ENCODE measurements at places on chromosomes 7 and 10. TPM values are rescaled to one million over a fixed set of nuclear protein-coding genes. Genes with fewer than 3 reads are reported as not detected.

The PIP gene
- not detected for polyA plus RNA-seq

The IGFBP3 gene
- polyA plus RNA-seq, result 0.16 TPM

The TMEM139 gene
- 1.2 TPM for polyA plus RNA-seq

The ZNF425 gene
- 1.4 TPM for polyA plus RNA-seq

The CYP3A7 gene
- polyA plus RNA-seq, result not detected

The FBH1 gene
- 107 TPM for polyA plus RNA-seq

The CDC14C gene
- not detected for polyA plus RNA-seq

DNA sequence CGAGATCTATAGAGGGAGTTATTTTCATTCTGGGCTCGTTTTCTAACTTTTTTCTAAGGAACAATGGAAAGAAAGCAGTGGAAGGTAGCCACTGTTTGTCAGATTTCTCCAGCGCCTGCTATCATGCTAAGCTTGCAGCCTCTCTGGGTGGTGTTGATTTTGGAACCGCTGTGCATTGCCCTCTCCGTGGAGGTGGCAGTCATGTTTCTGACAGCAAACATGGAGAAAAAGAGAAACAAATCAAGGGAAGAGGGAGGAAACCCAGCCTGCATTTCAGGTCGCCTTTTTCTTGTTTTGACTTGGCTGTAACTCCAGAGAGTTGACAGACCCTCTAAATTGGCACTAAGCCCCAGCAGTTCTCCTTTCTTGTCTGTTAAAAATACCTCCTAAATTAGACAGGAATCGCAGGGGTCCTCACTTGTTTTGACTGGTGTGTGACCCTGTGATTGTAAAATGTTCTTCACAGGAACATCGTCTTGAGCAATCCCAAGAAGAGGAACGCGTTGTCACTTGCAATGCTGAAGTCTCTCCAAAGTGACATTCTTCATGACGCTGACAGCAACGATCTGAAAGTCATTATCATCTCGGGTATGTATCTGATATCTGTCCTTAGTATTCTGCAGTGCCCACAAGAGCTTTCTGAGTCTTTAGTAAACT lies 4.8 kb downstream of the ECHDC3 start:
- H3K27ac ChIP-seq, result no peak overlapping the region
- DNase-seq, result no peak
- H3K36me3 ChIP-seq, result no peaks in the 10 kb centered on the region
- no peaks in the 10 kb centered on the region for H3K27me3 ChIP-seq
- no peak overlapping the region for H3K4me3 ChIP-seq

- no peak overlapping the region for H3K27ac ChIP-seq
- peaks cover 2% of the 10 kb centered on the region for H3K27me3 ChIP-seq
- DNase-seq, result no peak
- H3K36me3 ChIP-seq, result no peaks in the 10 kb centered on the region
Measured at GRCh38 chr10:51709324-51709972, 10.1 kb upstream of the CSTF2T start.

DNA sequence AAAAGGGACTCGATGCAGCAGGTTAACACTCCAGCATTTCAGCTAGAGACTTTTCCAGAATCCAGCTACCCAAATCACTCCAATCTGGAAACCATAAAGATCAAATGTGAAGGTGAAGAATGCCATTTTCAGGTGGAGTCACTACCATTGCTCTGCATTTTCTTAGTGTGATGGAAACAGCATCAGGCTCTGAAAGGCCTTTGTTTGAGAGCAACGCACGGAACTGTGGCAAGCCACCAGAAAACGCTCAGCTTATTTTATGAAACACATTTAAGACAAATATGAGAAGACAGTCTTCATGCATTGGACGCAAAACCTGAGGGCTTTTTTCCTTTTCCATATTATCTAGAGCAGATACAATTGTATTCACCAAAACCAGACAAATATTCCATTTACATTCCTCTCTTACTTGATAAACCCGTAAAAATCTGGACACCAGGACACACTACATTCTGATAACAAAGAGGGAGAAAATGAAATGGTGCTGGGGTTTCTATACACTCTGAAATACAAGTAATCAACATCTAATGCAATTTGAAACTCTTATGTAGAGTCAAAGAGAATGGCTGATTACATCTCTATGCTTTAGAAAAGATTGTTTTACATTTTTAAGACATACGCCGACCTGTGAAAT lies 99.1 kb downstream of the NRP1 start:
- H3K36me3 ChIP-seq, result no peaks in the 10 kb centered on the region
- H3K27ac ChIP-seq, result no peak overlapping the region
- no peaks in the 10 kb centered on the region for H3K4me1 ChIP-seq
- H3K4me3 ChIP-seq, result no peak overlapping the region
- DNase-seq, result no peak
- peaks cover 4% of the 10 kb centered on the region for H3K27me3 ChIP-seq

GRCh38 chr10:43962346-43963191 lies 313.9 kb upstream of the ZNF32 start:
- no peak for DNase-seq
- no peaks in the 10 kb centered on the region for H3K4me1 ChIP-seq
- no peak overlapping the region for H3K4me3 ChIP-seq
- H3K36me3 ChIP-seq, result no peaks in the 10 kb centered on the region
- H3K27ac ChIP-seq, result no peak overlapping the region

- H3K4me3 ChIP-seq, result no peak overlapping the region
- no peak overlapping the region for H3K27ac ChIP-seq
- DNase-seq, result no peak
Measured at GRCh38 chr7:80127412-80128160, 7.0 kb upstream of the GNAI1 start.

GRCh38 chr7:36967387-36967786 lies 243.1 kb upstream of the AOAH start:
- no peak overlapping the region for H3K27ac ChIP-seq
- H3K4me1 ChIP-seq, result peaks cover 5% of the 10 kb centered on the region
- no peaks in the 10 kb centered on the region for H3K27me3 ChIP-seq
- no peak for DNase-seq
- H3K4me3 ChIP-seq, result no peak overlapping the region

DNA sequence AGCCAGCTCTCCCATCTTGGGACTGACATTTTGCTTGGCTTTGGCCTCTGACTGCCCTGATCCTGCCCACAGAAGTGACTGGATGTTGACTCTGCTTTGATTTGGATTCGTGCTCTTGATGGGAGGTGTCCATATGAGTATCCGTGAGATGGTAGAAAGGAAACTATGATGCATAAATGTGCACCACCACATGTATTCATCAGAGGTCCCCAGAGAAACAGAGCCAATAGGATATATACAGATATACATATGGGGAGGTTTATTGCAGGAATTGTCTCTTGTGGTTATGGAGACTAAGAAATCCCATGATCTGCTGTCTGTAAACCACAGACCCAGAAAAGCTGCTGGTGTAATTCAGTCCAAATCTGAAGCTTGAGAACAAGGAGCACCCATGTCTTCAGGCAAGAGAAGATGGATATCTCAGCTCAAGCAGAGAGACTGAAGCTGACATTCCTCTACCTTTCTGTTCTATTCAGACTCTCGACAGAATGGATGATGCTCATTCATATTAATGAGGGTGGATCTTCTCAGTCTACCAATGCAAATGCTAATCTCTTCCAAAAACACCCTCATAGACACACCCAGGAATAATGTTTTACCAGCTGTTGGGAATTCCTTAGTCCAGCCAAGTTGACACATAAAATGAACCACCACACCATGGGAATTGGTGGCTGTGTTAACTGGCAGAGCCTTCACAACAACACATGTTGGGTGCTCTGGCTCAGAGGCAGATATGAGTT lies 390.7 kb downstream of the CCSER2 start:
- H3K36me3 ChIP-seq, result no peaks in the 10 kb centered on the region
- H3K27me3 ChIP-seq, result no peaks in the 10 kb centered on the region
- DNase-seq, result no peak
- no peak overlapping the region for H3K27ac ChIP-seq

DNA sequence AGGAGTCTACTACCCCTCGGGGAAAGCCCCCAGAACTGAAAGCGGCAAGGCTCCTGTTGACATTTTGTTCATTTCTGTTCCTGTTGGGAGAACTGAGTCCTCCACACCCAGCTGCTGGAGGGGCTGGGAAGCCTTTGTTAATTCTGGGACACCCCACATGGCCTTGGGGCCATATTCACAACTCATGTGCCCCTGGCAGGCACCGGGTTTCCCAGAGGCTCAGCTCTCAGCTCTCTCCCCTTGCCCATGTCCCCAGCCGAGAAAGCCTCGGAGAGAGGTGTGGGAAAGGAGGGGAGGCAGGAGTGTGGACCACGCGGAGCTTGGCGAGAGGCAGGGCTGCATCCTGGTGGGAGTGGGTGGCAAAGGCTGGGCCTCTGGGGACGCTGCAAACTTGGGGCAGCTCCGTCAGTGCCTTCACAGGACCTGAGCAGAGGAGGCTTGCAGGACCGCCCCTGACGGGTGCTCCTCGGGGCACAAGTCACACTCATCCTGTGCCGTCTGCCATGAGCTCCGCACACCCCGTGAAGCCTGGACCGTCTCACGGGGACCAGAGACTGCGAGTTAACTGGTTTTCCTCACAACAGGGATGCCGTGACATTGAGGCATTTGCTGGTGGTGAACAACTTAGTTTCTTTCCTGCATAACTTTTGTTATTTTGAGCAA lies 140.9 kb downstream of the DNAJB6 start:
- H3K27ac ChIP-seq, result no peak overlapping the region
- H3K27me3 ChIP-seq, result no peaks in the 10 kb centered on the region
- H3K4me1 ChIP-seq, result peaks cover 2% of the 10 kb centered on the region

- H3K4me3 ChIP-seq, result no peak within 1 kb of the TSS
- H3K27me3 ChIP-seq, result peaks cover 17% of the 10 kb centered on the region
- H3K27ac ChIP-seq, result no peak within 1 kb of the TSS
- H3K36me3 ChIP-seq, result no peaks in the 10 kb centered on the region
- H3K4me1 ChIP-seq, result peaks cover 9% of the 10 kb centered on the region
- no peak for DNase-seq
Measured at GRCh38 chr10:99329304-99329553, at the start of gene CNNM1. Gene CNNM1, plus strand, starts transcription at chr10:99329356. Its CDS starts 32 bp downstream, at chr10:99329388.

- no peak overlapping the region for H3K27ac ChIP-seq
- no peaks in the 10 kb centered on the region for H3K36me3 ChIP-seq
- no peaks in the 10 kb centered on the region for H3K4me1 ChIP-seq
Measured at GRCh38 chr7:117673367-117673766, 193.5 kb downstream of the CFTR start.

DNA sequence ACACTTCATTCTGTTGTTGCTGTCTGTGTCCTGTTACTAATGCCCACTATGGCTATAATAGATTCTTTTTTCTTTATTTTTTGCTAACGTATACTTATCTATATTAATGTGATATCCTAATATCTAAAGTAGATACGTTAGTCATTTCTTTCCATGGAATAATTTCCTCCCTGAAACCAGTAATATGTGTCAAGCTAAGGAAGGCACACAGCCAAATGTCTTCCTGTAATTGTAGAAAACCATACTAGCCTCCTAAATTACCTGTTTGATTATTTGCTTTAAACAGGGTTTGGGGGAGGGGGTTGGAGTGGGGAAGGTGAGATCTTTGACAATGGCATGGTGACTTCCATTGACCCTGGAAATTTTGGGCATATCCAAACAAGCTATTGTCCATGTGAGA lies 56.4 kb downstream of the THNSL1 start:
- no peaks in the 10 kb centered on the region for H3K4me1 ChIP-seq
- no peak overlapping the region for H3K27ac ChIP-seq
- no peak overlapping the region for H3K4me3 ChIP-seq
- DNase-seq, result no peak
- H3K27me3 ChIP-seq, result peaks cover 2% of the 10 kb centered on the region

GRCh38 chr10:45444976-45445898 lies 71.2 kb downstream of the ALOX5 start:
- no peaks in the 10 kb centered on the region for H3K36me3 ChIP-seq
- H3K4me1 ChIP-seq, result no peaks in the 10 kb centered on the region
- H3K27ac ChIP-seq, result no peak overlapping the region
- DNase-seq, result no peak
- H3K27me3 ChIP-seq, result no peaks in the 10 kb centered on the region
- no peak overlapping the region for H3K4me3 ChIP-seq

DNA sequence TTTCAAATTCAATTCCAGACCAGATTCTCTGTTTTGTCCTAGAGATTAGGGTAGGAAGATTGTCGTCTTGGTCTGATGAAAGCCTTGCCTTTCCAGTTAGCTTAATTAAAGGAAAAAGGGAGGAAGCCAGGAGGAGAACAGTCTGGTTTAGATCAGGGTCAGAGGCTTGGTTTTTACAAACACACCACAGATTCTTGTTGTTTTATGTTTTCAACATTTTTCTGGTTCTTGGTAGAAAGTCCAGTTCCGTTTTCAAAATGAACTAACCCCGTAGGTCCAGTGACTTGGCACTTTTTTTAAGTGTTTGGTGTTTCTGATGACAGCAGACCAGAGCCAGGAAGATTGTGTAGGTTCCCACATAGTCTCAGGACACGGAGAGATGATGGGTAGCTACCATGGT lies 167.1 kb upstream of the INHBA start:
- H3K27ac ChIP-seq, result no peak overlapping the region
- no peak overlapping the region for H3K4me3 ChIP-seq
- H3K27me3 ChIP-seq, result no peaks in the 10 kb centered on the region
- H3K4me1 ChIP-seq, result no peaks in the 10 kb centered on the region

DNA sequence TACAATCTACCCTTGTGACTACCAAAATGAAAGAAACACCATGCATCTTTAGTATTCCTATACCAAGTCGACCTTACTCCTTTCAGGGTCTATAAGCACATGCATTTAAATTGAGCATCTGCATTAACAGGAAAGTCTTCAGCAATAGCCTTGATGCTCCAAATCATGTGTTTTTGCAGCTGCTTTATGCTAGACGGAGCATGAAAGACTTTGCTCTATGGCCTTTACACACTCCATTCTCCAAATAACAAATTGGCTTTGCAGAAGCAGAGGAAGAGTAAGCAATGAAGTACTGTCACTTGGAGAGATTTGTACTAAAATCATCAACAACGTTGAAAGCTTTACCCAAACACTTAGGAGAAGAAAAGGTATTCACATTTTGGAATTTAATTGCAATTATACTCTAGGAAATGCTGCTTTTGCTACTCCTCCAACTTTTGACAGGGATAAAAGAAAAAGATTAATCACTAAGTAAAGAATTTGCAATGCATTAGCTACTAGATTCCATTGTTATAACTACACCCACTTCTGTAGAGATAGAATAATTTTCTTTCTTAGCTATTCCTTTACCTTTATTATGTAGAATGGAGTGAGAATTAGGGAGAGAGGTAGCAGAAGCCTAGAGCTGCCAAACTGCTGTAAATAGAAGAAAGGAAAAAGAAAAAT lies 131.8 kb downstream of the SEMA3E start:
- no peak for DNase-seq
- no peak overlapping the region for H3K27ac ChIP-seq
- H3K4me3 ChIP-seq, result no peak overlapping the region
- no peaks in the 10 kb centered on the region for H3K4me1 ChIP-seq
- H3K36me3 ChIP-seq, result no peaks in the 10 kb centered on the region

- no peaks in the 10 kb centered on the region for H3K27me3 ChIP-seq
- no peak overlapping the region for H3K27ac ChIP-seq
- no peaks in the 10 kb centered on the region for H3K36me3 ChIP-seq
- H3K4me1 ChIP-seq, result no peaks in the 10 kb centered on the region
Measured at GRCh38 chr7:33201821-33202220, 72.5 kb downstream of the BBS9 start.

DNA sequence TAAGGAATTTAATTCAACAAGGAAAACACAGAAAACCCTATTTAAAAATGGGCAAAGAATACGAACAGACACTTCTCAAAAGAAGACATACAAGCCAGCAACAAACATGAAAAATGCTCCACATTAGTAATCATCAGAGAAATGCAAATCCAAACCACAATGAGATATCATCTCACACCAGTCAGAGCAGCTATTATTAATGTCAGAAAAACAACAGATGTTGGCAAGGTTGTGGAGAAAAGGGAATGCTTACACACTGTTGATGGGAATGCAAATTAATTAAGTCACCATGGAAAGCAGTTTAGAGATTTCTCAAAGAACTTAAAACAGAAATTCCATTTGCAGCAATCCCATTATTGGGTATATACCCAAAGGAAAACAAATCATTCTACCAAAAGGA lies 55.2 kb downstream of the GCC1 start:
- H3K4me1 ChIP-seq, result no peaks in the 10 kb centered on the region
- no peak for DNase-seq
- H3K27ac ChIP-seq, result no peak overlapping the region

All from CD4-positive, CD25-positive, alpha-beta regulatory T cell (primary cell).